ENCODE measurements at places on chromosomes 4 and X.

GRCh38 chr4:8268901-8269534 is 536 bp upstream of the HTRA3 start:
- no peak for DNase-seq

DNA sequence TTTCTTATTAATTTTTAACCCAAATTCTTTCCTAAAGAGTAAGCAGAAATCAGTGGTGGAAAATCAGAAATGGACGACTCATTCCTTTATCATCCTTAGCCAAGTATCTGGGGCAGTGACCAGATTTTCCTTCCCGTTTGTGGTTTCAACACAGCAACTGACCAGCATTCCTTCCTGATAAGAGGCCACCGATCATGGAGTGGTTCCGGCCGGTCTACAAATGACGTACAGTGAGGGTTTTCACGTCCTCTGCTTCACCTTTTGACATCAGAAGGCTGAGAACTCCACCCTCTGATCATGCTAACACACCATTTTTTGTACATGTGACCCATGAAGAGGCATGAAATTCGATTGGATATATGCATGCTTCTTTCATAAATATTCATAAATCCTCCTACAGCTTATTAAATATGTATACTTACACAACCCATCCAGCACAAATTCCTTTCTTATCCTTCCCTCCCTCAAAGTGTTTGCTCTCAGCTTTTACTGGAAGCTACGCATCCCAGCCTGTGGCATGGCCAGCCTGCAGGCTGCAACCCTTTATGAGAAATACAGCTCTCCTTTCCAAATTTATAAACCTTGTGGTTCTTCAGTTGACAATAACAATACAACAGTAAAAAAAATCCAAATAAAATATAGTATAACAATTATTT is 173.0 kb upstream of the CASK start:
- no peak for DNase-seq

DNA sequence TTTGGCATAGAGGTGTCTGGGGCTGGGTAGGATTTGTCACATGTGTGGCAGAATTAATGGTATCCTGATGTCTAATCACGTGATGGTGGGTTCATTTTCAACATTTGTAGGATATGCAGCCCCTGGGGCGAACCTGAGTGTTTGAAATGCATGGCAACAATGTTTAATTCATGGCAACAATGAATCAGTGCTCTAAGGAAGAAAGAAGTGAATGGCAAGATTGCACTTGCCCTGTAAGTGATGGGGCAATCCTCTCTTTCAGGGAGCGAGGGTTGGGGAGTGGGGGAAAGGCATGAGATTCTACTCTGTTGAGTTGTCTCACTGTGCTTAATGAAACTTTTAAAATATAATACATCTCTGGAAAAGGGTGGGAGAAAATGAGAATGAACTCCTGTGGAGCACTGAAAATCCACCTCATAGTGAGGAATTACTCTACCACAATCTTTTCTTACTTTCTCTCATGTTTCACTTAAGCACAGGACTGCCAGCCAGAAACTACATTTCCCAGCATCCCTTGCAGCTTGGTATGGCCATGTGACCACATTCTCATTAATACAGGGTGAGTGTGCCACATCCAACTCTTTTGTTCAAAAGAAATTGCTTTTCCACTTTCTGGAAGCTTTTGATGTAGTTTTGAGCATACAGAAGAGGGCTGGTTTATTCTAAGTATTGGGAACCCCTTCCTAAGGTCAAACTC is 64.0 kb upstream of the PGM2 start:
- no peak for DNase-seq

DNA sequence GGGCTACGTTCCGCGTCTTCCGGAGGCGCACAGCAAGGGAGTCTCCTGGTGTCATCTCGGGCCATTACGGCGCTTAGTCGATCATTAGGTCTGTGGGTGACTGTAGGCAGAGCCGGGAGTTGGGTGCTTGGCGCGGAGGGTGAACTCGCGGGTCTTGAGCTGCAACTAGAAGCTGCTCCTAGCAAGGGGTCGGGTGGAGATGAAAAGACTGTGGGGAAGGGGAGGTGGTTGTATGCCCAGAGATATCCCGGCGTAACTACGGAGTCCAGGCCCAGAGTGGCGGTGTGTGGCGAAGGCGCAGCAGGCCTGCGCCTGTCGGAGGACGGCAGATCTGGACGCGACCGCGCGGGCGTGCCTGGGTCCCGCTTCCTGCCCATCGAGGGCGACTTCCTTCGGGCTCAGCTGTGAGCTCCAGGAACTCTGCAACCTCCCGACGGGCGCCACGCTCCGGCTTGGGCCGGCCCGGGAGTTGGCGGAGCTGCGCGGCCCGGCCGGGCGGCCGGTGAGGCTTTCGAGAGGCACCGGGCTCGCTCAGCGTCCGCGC is 2.7 kb upstream of the NKX3-2 start:
- DNase-seq = no peak

GRCh38 chr4:65508168-65508567 is 162.1 kb downstream of the EPHA5 start:
- DNase-seq = no peak

- no peak for DNase-seq
These were observed 2.7 kb downstream of the FAM120C start for GRCh38 chrX:54180403-54180802.

DNA sequence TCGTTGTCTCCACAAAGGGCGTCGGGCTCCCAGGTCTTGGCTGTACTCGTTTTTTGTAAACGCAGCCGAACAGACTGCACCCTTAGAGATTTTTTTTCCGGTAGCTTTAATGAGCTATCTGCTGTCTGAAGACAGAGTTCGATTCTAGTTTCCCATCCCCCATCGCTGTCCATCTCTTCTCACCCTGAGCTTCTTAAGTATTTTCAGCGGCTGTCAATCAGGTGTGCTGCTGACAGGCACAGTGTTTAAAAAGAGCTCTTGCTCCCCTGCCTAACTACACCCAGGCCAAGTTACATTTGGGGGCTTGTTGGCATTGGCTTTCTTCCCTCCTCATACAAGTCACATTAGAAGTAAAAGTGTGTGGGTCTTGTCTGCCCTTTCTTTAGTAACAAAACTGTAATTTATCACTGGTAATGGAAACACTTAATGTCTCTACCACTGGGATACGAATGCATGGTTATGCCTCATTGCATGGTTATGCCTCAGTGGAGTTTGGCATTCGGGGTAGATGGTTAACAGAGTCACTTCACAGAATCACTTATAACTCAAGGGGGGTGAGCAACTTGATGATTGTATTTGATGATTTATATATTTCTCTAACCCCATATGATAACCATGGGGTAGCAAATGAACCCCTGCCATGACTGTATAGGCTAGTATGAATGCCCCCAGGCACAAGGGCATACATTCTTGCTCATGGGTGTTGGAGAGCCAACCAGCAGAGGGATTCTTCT is 1.4 kb upstream of the ARHGAP6 start:
- DNase-seq = no peak

DNA sequence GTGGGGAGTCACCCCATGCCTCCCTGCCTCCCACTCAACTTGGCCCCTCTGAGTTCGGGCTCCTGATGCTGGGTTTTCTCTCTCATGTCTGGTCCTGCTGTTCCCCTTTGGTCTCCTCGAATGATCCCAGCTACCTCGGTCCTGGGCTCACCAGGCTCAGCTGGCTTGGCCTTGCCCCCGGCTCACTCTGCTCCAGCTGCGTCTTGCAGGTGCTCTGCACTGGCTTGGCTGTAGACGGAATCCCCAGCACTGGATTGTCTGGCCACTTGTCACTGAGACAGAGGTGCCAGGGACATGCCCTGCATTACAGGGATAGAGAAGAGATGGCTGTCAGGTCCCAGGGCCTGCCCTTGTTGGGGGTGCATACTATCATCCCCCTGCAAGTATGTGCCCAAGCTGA is 41.6 kb upstream of the NYX start:
- no peak for DNase-seq
